Stimulated activated CD4-positive, alpha-beta T cell treated with anti-CD3 and anti-CD28 coated beads, Interleukin-2, amount 100 ng/mL, for 48 hours (primary cell): ENCODE measurements at places on chromosomes 6 and 20.

GRCh38 chr6:13827032-13827431, 12.7 kb upstream of the MCUR1 start:
- no peak for DNase-seq

- DNase-seq, result peak; percentile 70
These were observed 1.4 kb upstream of the FOXO3 start for GRCh38 chr6:108559097-108559883.

- no peak for DNase-seq
These were observed 185.2 kb upstream of the FLRT3 start for GRCh38 chr20:14522595-14522994.

DNA sequence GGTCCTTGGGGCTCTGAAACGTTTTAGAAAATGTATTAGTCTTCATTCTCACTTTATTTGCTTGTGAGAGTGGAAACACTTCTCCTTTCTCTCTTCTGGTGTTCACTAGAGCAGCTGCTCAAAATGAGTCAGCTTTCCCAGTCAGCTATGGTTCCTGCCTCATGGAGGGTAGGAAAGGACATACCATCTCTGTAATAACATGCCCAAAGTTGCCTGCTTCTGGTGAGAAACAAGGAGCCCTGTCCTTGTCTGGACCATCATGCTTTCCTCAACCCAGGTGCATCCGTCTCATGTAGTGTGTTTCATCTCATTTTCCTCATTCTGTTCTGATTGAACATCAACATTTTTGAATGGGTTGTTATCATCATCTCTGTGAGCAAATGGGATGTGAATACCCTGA, 17.1 kb upstream of the TINAG start:
- no peak for DNase-seq

GRCh38 chr6:45462190-45463134, 84.7 kb upstream of the SUPT3H start:
- DNase-seq, result no peak

DNA sequence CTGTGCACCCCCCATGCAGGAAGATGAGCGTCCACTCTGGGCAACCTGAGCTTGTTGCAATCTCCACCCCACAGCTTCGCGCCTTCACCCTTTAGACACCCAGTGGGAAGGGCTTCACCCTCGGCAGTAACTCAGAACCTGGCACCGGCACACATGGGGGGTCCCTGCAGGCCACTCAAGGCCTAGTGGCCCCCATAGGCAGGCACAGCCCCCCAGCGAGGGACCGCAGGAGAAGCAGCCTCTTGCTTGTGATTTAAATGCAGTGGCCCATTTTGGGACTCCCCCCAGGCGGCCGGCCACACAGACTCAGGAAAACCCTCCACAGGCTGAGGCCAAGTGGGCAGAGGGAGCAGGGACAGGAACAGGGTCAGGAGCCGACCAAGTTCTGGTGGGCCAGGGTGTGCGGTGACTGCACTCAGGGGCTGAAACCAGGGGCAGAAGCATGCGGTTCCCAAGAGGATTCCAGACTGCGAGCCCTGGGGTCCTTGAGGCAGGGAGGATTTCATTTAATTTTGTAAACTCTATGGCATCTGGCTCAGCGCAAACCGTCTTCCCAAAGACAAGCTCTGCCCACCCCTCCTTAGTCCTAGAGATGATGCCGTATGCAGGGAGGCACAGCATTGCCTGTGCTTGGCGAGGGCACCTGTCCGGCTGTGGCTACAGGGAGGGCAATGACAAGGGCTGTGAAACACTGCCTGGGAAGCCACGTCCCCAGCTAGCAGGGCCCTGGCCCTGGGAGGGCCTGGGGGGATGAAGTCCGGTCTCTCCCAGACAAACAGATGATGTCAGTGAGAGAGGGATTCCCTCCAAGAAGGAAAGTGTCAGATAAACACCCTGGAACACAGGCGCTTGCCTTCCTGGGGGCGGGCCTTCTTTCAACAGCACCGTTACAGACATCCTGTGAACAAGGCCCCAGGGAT, 52.9 kb upstream of the GPR31 start:
- no peak for DNase-seq

GRCh38 chr20:10228330-10228729, 9.7 kb downstream of the SNAP25 start:
- no peak for DNase-seq

DNA sequence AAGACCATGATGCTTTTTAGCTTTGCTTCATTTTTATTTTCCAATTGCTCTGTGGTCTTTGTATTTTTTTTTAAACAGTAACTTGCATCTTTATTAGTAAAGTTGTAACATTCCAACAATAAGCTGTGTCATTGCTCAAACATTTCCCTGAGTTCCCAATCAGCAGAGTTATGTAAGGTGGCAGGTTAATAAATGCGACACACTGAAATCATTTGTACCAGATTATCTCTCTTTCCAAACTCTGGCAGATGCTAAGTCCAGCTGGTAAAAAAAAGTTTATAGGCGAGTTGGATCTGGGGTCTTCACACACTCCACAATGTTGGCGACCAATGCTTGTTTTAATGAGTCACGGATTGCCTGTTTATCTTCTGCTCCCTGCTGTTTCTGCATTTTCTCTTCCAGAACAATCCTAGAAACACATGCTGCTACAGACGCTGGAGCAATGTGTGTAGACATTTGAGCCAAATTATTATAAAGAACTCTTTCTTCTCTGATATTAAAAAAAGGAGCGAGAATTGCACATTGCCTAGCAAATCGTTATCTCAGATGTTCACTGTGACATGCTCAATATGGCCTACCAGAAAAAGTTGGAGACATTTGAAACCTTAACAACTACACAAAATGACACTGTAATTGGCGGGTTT, 113.6 kb upstream of the IFNGR1 start:
- DNase-seq, result no peak

DNA sequence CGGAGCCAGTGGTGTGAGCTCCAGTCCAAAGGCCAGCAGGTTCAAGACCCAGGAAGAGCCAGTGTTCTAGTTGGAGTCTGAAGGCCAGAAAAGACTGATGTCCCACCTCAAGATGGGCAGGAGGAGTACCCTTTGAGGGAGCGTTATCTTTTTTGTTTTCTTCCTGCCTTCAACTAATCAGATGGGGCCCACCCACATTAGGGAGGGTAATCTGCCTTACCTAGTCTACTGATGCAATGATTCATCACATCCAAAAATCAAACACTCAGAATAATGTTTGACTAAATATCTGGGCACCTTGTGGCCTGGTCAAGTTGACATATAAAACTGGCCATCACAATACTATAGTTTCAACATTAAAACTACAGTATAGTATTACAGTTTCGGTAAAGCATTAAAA, 19.7 kb downstream of the ZKSCAN3 start:
- DNase-seq, result no peak

GRCh38 chr6:117548797-117549301, 53.5 kb downstream of the GOPC start:
- no peak for DNase-seq

DNA sequence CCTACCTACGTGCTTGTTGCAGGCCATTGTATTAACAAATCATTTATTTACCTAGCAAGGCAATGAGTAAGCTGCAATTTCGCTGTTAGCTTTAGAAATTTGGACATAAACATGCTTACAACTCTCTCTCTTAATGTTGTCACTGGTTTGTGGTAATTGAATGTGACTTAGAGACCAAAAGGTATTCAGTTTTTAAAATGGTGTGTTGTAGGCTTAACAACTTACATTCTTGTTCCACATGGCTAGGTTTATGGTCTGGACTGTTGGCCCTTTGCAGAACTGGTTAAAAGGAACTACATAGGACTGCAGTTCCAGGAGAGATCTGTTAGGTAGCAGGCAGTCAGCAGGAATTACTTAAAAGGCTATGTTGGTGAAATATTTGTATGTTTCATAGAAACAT, 10.3 kb upstream of the CTAGE9 start:
- no peak for DNase-seq

- DNase-seq, result no peak
These were observed 218.4 kb downstream of the CLVS2 start for GRCh38 chr6:123214433-123214832.

- no peak for DNase-seq
These were observed 110.2 kb downstream of the AGPAT4 start for GRCh38 chr6:161163466-161164181.

- DNase-seq, result no peak
These were observed 15.8 kb upstream of the EFCAB8 start for GRCh38 chr20:32842688-32843524.

GRCh38 chr6:108102965-108103364, 28.4 kb upstream of the OSTM1 start:
- DNase-seq, result no peak

GRCh38 chr6:158514991-158515390, 44.9 kb upstream of the TMEM181 start:
- no peak for DNase-seq

DNA sequence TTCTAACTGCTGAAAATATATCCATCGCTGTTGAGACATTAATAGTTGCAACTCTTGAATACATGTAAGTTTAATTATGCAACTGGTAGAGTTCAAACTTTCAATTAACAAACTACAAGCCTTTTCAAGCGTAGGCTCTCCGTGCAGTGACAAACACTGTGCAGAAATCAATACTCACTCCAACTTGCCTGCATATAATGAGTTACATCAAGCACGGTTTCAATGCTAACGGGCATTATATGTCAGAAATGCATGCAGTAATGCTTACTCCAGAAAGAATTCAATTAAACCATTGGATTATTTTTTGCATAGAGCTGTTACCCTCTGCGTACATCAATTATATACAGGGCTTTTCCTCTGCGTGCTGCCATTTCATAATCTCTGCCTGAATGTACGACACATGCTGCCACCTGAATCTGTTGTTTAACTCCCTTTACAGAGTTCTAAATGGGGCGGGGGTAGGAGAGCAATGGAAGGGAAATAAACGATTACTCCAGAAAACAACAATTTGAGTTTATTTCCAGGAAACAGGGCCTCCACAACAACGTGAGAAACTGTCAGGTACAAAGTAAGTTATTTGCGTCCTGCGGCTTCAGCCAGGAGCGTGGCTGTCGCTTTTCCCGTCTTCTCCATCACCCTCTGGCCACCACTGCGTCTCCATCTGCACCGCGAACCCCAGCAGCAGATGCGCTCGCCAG, 1.8 kb downstream of the PTPRK start:
- no peak for DNase-seq

GRCh38 chr6:121830736-121831135, 395.3 kb downstream of the GJA1 start:
- no peak for DNase-seq

DNA sequence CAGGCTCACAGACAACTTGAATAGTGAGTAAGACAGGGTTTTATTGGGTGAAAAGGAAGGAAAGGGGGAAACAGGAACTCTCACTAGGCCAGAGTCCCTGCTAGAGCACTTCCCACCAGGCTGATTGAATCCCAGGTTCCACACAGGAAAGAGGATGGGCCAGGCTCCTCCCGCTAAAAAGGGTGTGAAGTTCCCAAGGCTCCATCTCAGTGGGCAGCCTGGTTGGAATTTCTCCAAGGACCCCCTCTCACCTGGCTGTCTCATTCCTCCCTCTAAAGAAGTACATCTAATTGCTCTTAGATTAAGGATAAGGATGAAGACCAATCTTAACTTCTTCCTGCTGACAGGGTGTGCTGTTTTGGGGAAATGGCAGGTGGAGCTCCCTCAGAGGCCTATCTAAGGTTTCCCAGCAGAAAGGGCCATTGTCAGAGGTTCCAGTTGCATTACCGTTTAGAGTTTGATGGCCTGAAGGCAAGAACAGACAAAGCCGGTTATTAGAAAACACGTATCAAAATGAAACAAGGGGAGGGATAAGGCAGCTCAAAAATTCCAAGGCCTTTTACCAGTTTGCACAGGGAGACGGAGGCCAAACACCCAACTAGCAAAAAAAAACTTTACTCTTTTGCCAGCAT, 21.5 kb downstream of the COL19A1 start:
- DNase-seq, result no peak

GRCh38 chr6:112117554-112117953, 30.2 kb downstream of the FAM229B start:
- DNase-seq, result no peak

DNA sequence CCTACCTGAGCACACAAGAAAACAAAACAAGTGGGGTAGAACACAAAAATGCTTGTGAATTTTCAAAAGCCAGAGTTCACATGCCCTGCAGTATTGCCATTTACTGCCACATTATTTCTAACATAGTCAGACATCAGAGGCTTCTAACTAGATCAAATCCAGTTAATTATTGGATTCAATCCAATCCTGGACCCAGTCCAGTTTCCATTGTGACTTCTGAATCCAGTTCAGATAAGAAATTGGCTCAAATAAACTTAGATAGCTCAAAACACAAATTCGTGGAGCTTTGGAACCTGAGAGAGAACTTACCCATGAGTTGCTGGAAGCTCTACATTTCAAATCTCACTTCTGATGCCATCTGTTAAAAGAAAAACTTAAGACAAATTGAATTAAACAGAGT, 85.2 kb upstream of the ANKEF1 start:
- no peak for DNase-seq

GRCh38 chr6:40520678-40521077, 66.5 kb downstream of the LRFN2 start:
- no peak for DNase-seq

GRCh38 chr20:19886661-19887288, 128.7 kb downstream of the RIN2 start:
- no peak for DNase-seq

GRCh38 chr20:33897313-33897912, 86.3 kb downstream of the CHMP4B start:
- DNase-seq, result no peak

- DNase-seq, result no peak
These were observed 59.1 kb downstream of the KIF16B start for GRCh38 chr20:16514140-16514539.

DNA sequence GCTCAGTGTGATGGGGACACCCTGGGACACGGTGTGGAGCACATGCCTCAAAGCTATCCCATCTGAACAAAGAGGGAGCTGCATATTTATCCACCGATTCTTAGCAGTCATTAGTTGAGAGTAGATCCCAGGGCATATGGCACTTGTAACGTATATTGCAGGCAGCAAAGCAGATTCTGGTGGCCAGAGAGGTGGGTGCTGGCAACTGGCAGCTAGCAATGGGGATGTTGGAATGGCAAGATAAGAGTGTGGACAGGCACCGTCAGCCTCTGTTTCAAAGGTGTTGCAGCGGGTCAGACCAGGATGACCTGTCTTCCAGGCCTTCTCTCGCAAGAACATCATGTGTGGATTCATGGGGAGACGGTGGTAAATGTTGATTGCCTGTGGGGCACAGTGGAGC, 287.8 kb upstream of the RNF24 start:
- DNase-seq, result no peak

DNA sequence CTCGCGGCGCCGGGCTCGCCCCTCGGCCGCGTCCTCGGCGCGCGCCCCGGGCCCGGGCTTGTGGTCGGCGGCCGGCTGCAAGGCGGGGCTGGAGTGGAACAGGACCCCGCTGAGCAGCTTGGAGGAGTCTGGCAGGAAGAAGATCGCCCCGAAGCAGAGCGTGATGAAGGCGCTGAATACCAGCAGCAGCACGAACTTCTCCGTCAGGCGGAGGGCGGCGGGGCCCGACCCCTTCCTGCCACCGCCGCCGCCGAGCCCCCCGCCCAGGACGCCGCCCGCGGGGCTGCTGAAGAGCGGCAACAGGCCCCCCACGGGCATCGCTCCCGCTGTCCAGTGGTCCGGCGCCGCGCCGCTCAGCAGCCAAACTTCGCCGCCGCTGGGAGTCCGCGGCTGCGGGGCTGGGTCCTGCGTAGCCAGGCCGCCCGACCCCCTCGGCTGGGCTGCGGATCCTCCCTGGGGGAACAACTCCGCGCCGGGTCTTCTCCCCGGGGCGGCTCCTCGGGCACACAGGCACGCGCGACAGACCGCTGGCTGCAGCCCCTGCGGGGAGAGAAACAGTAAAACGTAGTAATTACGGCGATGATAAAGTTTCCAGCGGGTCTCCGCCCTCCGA, 707 bp downstream of the MAN1A1 start:
- DNase-seq, result peak; percentile 15

GRCh38 chr6:141464490-141464889, 668.2 kb upstream of the GJE1 start:
- no peak for DNase-seq
